ENCODE measurements at places on chromosomes 5 and 9. TPM values are rescaled to one million over a fixed set of nuclear protein-coding genes. Genes with fewer than 3 reads are reported as not detected.
A peak's percentile ranks its signal among the peaks of the same experiment; 100 is the strongest.

- DNase-seq: no peak
Measured at GRCh38 chr9:29290516-29290915, 1717.2 kb upstream of the C9orf72 start.

DNA sequence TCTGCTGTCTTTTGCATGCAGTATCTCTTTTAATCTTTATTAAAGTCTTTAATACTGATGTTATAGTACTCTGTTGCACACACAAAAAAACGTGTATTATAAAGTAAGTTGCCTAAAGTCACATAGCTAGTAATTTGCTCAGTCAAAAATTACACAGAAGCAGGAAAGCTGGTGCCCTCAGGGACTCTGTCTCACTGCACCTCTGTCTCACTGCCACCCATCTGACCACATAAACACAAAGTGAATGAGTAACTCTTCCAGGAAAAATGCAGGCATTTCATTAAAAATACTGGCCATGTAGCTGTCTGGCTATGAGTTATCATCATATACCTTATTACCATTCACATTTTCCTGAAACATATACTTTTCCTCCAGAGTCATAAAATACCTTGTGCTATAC lies 591.7 kb downstream of the CSNK1G3 start:
- DNase-seq: no peak

- peak; percentile 34 for DNase-seq
Measured at GRCh38 chr9:2469681-2470221, 151.8 kb upstream of the VLDLR start.

GRCh38 chr9:33222031-33222430 lies 17.9 kb upstream of the SPINK4 start:
- DNase-seq: no peak

- DNase-seq: no peak
Measured at GRCh38 chr9:134948149-134948548, 30.4 kb upstream of the FCN1 start.

KCNMB1 gene
- 42.6 TPM for total RNA-seq

- no peak for DNase-seq
Measured at GRCh38 chr9:130895481-130896232, 955 bp downstream of the QRFP start.

DNA sequence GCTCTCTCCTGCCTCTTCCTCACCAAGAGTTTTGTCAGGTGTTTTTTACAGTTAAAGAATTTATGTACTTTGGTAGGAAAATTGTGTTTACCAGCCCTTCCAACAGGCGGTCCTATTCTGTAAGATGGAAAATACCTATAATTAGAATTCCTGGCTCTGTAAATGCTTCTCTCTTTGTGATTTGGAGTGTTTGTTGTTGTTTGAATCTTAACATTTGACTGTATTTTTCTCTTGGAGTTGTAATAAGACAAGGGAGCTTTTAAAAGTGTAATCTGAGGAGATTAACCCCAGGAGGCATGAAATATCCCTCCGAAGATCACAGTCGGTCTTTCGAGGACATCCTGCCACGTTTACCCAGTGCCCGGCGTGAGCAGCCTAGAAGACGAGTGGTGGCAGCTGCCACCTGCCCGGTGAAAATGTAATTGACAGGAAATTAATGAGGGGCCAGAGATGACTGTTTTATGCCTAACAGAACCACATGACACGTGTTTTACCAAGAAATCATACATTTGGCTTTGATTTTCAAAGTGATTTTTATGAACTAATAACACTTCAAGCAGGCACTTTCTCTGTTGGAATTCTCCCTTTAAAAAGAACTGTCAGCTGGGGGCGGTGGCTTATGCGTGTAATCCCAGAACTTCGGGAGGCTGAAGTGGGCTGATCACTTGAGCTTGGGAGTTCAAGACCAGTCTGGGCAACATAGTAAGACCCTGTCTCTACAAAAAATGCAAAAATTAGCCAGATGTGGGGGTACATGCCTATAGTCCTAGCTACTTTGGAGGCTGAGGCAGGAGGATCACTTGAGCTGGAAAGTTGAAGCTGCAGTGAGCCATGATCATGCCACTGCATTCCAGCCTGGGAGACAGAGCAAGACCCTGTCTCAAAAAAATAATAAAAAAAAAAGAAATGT lies 20.0 kb downstream of the ANKRD33B start:
- DNase-seq: no peak

CERCAM gene
- 25.1 TPM for total RNA-seq

DNA sequence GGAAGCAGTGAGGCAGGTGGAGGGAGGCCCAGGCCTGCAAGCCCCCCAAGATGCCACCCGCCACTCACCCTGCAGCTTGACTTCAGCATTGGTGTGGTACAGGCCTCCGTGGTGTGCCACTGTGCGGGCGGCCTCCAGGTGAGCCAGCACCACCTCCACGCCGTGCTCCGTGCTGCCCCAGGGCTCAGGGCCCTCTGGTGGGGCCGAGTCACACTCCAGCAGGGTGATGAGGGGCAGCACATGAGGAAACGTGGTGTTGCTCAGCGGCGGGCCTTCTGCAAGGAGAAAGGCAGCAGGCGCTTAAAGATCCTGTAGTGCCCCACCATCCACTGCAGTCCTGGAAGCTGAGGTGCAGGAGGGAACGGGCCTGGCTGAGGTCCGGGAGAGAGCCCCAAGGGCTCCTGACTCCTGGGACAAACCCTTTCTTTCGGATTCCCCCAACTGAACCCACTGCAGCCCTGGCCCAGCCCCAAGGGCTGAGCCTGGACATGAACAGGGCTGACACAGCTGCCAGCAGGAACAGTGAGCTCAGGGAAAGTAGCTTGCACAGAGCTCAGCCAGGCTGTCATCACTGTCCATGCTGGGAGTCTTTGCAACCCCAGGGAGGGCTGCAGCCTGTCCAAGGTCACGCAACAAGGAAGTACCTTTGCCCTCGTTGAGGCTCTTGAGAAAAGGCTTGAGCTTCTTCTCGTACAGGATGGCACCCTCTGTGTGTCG lies 4.7 kb upstream of the TOR2A start:
- DNase-seq: peak; percentile 40

DNA sequence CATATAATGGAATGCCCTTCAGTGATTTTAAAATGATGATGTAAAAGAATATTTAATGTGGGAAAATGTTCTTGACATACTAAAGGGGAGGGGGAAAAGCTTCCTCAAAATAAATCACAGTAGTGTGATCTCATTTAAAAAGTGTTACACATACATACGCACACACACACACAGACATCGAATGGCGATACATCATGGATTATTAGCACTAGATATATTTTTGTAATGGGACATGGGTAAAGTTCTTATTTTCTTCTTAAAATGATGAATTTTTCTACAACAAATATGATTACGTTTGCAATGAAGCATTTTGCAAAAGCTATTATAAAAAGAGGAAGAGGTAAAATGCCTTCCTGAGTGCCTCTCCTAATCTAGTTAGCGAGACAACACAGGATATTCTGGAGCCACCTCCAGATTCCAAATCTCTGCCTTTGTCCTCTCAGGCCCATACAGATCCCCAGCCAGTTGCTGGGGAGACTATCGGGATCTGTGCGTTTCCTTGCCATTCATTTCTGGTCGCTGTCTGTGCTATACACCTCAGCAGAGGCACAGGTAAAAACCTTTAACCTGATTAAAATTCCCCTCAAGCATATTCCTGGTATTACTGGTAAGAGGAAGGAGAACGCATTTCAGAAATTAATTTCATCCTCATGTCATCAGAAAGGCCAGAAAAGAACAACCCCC lies 69.6 kb downstream of the SLC28A3 start:
- no peak for DNase-seq

GRCh38 chr5:170338933-170339779 lies 41.6 kb upstream of the LCP2 start:
- no peak for DNase-seq

GRCh38 chr5:171371326-171371725 lies 16.3 kb upstream of the NPM1 start:
- DNase-seq: no peak

- DNase-seq: no peak
Measured at GRCh38 chr5:163193886-163194285, 243.5 kb upstream of the CCNG1 start.

GRCh38 chr9:36164372-36164771 lies 4.8 kb upstream of the CCIN start:
- peak; percentile 55 for DNase-seq

- DNase-seq: peak; percentile 21
Measured at GRCh38 chr5:90434116-90434714, 24.7 kb upstream of the CETN3 start.

DNA sequence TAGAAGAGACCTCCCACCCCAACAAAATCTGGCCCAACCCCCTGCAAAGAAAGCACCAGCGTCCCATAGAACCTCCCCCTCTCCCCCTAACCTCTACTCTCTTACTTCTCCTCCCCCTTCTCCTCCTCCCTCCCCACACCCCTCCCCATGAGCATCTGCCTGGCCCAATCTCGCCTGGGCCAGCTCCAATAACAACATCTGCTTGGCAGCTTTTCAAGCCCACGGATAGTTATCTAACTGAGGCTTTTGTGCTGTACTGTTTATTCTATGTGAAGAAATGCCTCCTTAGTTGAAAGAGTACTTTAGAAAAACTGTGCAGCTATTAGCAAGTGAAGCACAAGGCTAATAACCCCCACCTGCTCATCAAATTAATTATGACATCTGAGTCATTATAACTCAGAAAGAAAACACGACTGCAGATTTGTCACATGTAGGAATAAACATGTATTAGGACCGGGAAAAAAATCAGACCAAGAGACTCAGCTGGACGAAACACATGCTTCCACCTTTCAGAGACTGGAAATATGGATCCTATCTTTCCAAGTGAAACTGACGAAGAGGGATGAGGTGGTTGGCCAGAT lies 42.8 kb downstream of the NFIB start:
- DNase-seq: peak; percentile 88

- DNase-seq: no peak
Measured at GRCh38 chr5:55226934-55227663, at the start of gene MCIDAS. Gene MCIDAS, minus strand, starts transcription at chr5:55227315. Its CDS starts 177 bp downstream, at chr5:55227138.

ARL10 gene
- total RNA-seq: 4.1 TPM
